ENCODE measurements at places on chromosomes 7 and 10.
A peak's percentile ranks its signal among the peaks of the same experiment; 100 is the strongest.

DNA sequence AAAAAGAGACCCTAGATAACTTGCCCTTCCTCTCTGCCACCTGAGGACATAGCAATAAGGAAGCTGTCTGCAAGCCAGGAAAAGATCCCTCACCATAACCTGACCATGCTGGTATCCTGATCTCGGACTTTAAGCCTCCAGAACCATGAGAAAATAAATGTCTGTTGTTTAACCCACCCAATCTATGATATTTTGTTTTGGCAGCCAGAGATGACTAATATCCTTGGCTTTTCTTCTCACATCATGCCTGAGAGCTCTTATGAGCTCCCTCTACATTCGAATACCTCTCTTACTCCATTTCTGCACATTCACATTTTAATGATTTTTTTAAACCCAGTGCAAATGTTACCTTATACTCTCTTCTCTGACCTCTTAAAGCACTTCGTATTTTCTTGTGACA is 214.0 kb upstream of the CHRM2 start:
- no peak for DNase-seq

DNA sequence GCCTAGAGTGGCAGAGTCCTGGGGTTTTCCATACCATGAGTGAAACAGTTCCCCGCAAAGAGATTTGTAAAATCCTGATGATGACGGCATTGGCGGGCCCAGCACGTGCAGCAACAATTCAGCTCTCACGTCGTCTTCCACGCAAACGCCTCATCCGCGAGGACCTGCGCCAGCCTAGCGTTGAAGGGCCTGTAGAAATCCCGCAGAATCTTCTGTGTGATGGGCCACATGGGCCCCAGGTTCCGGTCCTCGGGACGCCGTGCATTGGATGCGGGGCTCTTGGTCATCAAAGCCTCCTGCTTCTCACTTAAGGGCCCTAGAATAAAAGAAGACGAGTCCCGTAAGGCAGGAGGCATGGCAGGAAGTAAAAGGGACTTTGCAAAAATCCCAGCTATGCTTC is 83.4 kb downstream of the CHST15 start:
- no peak for DNase-seq

GRCh38 chr7:85184599-85185423 is 2.0 kb downstream of the SEMA3D start:
- peak; percentile 33 for DNase-seq

DNA sequence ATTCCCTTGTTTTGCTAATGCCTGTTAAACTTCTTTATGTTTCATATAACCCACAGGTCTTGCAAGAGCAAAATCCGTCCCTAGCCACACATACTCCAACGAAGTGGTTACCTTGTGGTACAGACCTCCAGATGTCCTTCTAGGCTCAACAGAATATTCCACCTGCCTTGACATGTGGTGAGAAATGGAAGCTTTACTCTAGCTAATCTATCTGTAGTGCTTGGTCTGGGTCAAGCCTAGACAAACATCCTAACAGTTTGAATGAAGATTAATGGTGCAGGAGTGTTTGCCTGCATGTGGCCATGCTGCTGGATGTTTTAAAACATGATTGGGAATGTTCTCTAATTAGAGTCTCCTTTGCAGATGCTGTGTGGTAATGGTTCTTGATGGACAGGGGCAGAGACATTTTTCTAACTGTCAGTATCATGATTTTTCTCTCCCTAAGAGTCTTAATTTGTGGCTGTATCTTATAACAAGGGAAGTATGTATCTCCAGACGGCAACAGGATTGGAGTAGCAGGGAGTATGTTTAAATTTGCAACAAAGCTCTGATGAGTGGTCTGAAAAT is 308.5 kb upstream of the FZD1 start:
- DNase-seq, result peak; percentile 43

DNA sequence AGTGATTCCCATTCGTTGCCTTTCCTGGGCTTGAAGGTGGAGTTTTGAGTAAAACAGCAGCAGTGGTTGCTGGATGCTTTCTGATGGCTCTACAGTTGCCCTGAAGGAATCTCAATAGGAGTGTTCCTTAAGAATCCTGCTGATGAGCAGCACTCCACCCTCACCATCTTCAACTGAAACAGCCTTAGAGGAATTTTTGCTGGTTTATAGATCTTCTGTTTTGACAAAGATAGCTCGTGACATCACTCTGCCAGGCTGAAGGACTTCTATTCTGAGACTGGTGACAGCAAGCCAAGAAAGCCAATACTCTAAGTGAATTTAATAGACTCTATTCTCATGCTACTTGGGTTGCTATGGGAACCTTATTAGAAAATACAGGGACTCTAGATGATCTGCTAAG is 1014.7 kb downstream of the NRG3 start:
- no peak for DNase-seq

DNA sequence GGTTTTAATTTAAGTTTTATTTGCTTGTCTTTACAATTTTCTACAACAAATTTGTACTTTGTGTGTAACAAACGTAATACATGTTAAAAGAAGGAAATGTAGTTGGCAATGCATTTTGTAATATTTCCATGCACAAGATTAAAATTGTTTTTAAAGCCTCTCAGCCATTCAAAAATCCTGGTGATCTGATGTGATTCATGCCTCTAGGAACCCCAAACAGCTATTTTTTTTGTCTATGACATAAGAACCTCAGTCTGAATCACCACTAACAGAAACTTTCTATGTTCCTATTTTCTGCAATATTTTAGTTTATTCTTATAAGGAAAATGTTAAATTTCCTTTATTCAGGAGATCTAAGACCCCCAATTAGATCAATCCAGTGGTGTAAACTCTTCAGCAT is 183.1 kb upstream of the YAE1 start:
- no peak for DNase-seq

- DNase-seq, result no peak
These were observed 680.4 kb upstream of the POM121L12 start for GRCh38 chr7:52355053-52355452.

- DNase-seq, result no peak
These were observed 130.7 kb downstream of the REEP3 start for GRCh38 chr10:63651864-63652263.

GRCh38 chr10:96960872-96961271 is 128.8 kb downstream of the LCOR start:
- DNase-seq, result no peak

- DNase-seq, result no peak
These were observed 37.8 kb upstream of the COMMD3 start for GRCh38 chr10:22278441-22278782.

- DNase-seq, result no peak
These were observed 125.7 kb downstream of the IMMP2L start for GRCh38 chr7:111436608-111437007.

DNA sequence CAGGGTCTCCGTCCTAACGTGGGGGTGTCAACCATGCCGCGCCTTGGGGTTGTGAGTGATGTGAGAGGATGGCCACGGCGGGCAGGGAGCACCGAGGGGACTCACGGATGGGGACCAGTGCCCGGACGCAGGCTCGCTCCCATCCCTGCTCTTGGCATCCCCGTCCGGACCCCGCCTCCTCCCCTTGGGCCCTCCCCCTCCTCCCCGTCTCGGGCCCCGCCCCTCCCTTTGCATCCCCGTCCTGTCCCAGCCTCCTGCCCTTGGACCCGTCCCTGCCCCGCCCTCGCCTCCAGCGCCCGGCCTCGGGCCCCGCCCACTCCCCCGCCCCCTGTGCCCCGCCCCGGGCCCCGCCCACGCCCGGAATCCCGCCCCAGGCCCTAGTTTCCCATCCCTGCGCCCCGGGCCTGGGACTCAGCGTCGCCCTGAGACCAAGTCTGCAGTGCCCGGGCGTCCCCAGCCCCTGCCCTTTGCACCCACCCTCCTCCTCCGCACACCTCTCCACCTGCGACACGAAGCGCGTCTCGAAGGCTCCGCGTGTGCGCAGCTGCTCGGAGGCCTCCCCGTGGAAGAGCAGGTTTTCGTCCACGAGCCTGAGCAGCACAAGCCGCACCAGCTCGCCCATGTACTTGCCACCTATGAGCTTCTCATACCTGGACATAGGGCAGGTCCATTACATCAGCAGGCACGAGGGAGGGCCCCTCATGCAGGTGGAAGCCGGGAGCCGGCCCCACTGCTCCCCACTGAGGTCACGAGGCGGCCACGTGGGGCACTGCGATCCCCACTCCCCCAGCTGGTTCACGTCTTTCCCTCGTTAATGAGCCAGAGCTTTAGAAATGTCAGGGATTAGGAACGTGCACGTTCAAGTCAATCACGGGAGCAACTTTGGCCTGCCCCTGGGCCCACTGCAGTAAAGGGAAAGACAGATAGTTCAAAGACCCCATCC is 5.1 kb upstream of the MYL7 start:
- no peak for DNase-seq

GRCh38 chr10:92241158-92241500 is 49.7 kb downstream of the CPEB3 start:
- DNase-seq, result peak; percentile 40

DNA sequence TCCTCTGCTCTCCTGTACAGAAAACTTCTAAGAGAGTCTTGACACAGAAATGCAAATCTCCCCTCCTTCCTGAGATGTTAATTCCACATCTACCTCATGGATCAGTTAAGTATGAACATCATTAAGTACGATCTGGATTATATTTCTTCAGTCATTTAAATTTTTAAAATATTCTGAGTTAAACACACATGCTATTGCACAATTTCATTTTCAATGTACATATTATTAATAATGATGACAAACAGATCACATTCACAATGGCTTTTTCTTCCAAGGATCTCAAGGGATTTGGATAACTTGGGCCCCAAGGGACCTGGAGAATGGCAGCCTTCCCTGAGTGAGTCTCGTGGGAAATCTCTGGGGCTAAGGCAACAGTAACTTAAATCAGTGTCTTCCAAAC is 16.2 kb downstream of the BEND7 start:
- no peak for DNase-seq
